ENCODE measurements at places on chromosomes 13 and 19.

DNA sequence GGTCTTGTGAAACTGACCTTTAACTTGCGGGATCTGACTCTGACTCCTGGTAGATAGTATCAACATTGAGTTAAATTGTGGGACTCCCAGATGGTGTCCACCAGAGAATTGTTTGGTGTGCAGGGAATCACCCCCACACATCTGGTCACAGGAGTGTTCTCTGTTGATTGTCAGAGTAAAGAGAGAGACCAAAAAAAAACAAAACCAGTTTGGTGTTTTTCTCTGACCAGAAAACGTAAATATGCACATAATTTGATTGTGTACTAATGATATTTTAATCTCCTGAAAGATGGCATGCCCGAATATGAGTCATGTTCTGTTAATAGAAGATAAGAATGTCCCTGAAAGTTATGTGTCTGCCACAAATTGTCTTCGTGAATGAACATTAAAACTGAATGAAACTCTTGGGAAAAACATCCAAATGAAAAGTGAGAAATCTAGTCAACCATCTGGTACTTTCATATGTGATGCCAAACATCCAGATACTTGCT, 118.5 kb upstream of the GPC6 start:
- DNase-seq, result no peak

GRCh38 chr13:46170687-46171086, 11.3 kb downstream of the LCP1 start:
- no peak for DNase-seq

DNA sequence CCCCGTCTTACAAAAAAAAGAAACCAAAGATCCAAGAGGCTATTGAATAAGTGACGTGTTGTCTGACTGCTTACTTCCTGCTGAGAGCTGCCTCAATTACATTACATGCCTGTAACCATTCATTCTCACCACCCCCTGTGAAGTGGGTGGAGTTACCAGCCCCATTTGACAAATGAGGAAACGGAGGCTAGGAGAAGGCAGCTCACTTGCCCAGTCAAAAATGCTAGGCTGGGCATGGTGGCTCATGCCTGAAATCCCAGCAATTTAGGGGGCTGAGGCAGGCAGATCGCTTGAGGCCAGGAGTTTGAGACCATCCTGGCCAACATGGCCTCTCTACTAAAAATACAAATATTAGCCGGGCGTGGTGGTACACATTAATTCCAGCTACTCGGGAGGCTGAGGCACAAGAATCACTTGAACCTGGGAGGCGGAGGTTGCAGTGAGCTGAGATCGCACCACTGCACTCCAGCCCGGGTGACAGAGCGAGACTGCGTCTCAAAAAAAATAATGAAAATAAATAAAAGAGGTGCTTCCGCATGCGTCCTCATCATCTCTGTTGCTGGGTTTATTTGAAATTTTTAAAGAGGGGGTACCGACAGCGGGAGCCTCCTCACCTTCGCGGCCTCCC, 499 bp downstream of the LSM7 start:
- peak; percentile 67 for DNase-seq

DNA sequence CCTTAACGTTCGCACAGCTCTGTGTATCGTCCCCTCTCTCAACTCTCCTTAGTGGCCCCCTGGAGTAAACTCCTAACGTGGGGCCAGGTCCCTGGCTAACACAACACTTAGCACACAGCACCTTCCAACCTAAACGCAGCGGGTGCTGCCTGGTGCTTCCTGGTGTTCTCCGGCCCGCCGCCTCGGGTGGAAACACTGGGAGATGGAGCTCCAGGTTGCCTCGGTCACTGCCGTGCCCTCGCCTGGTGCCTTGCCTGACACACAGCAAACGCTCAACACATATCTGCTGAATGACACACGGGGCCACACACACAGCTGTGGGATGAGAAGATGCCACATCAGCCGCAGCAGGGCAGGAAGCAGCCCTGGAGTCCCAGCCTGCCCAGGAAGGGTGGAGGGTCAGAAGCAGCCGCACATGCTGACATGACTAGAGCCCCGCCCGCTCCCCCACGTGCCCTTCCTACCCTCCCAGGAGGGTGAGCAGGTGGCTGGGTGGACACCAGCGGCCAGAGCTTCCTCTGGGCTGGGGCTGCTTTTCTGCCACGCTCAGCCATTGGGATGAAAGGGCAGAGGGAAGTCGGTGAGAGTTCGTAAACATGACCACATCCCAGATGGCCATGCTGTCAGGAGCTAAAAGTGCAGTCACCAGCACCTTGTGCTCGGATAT, 6.6 kb downstream of the PEPD start:
- no peak for DNase-seq

GRCh38 chr13:46178821-46179220, 3.2 kb downstream of the LCP1 start:
- DNase-seq, result no peak

- DNase-seq, result no peak
Measured at GRCh38 chr19:7515645-7516151, at the start of gene ZNF358. Gene ZNF358 (plus strand): TSS chr19:7516103. CDS start chr19:7519243, 3,140 bp downstream.

DNA sequence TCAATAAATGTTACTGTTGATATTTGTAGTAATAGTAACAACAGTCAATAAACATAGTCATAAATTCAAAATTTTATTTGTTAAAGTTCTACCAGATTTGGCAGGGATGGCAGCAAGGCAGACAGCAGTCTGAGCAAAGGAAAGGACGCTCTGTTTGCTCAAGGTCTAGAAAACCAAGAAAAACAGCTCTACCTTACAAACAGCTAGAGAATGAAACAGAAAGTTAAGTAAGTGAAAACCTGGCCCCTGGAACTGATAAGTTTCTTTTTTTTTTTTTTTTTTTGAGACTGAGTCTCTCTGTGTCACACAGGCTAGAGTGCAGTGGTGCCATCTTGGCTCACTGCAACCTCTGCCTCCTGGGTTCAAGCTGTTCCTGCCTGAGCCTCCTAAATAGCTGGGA, 27.9 kb downstream of the ENOX1 start:
- DNase-seq, result no peak

DNA sequence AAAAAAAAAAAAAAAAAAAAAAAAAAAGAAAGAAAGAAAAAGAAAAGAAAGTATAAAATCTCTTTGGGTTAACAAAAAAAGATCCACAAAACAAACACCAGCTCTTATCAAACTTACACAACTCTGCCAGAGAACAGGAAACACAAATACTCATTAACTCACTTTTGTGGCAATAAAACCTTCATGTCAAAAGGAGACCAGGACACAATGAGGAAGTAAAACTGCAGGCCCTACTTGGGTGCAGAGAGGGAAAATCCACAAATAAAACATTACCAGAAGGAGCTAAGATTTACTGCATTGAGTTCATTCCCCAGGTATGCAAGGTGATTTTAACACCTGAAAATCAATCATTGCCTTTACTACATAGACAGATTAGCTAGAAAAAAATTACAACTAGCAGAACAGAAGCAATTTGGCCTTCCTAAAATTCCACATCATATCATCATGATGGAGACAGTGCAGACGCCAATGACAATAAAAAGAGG, 9.6 kb upstream of the CEACAM5 start:
- DNase-seq, result no peak

GRCh38 chr13:61149331-61149730, 266.3 kb downstream of the PCDH20 start:
- DNase-seq, result no peak

DNA sequence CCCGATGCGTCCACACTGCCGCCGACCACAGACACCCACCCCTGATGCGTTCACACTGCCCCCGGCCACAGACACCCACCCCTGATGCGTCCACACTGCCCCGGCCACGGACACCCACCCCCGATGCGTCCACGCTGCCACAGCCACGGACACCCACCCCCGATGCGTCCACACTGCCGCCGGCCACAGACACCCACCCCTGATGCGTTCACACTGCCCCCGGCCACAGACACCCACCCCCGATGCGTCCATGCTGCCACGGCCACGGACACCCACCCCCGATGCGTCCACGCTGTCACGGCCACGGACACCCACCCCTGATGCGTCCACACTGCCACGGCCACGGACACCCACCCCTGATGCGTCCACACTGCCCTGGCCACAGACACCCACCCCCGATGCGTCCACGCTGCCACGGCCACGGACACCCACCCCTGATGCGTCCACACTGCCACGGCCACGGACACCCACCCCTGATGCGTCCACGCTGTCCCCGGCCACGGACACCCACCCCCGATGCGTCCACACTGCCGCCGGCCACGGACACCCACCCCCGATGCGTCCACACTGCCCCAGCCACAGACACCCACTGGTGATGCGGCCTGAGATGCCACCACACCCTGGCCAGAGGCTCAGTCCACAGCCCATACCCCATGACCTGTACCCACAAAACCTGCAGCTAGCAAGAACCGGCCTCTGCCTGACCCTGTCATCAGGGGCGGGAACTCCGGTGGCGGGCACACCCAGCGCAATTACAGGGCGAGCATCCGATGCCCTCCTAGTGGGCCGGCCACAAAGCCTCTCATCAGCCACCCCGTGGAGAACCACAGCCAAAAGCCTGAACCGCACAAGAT, 28.4 kb downstream of the RASA3 start:
- DNase-seq, result no peak

- DNase-seq, result no peak
Measured at GRCh38 chr19:6250024-6250615, 29.7 kb downstream of the MLLT1 start.

- DNase-seq, result no peak
Measured at GRCh38 chr13:30882026-30882850, 23.8 kb upstream of the MEDAG start.

GRCh38 chr19:46603752-46604231, 2.7 kb downstream of the CALM3 start:
- DNase-seq, result no peak

DNA sequence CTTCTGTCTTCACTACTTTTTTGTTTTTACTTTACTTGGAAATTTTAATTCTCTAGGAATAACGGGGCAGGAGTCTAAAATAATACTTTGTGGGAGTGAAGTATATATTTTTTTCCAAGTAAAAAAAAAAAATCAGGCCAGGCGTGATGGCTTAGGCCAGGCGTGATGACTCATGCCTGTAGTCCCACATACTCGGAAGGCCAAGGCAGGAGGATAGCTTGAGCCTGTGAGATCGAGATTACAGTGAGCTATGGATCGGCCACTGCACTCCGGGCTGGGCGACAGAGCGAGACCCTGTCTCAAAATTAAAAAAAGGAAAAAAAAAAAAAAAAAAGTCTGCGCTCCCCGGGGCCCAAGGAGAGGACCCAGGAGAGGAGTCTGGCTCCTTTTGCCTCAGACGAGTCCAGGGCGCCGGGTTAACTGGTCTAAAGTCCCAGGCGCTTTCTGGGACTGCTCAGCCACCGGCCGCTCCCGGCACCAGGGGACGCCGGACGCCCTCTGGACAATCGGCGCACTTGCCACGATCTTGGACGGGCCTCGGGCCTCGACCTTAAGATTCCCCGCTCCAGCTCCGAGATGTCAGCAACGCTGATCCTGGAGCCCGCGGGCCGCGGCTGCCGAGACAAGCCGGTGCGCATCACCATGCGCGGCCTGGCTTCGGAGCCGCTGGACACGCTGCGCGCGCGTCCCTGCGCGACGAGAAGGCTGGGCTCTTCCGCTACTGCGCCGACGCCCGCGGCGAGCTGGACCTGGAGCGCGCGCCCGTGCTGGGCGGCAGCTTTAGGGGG, 2.7 kb upstream of the ZFP82 start:
- DNase-seq, result no peak

DNA sequence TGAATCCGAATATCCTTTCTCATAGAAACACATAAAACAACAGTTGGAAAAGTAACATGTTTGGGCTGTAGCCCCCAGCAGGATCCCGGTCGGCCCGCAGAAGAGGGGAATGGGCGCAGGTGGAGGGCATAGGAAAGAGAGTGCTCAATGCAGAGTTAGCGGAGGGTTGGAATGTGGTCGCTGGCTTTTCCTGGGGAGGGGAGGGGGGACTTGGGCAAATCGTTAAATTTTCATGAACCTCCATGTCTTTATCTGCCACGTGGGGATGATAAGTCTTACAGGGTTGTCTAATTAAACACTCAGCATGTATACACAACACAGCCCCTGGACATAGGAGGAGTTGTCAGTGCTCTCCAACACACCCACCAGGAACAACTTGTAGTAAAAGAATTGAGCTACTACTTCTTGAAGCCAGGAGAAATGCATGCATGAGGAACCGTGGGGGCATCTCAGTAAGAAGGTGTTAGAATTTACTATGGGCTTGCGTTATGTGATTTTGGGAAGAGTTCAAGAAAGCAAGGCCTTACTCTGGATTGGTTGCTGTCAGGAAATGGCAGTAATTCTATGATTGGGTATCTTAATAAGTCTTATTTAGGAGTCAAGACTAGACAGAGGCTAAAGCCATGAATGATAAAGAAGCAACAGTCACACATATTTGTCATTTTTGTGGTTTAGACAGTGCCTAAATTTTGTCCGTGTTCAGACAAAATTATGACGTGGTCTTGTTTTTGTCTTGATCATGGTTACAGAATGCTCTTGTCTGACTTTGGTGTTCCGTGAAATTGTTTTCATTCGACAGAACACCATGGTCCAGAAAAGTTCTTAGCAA, 671 bp upstream of the SLC46A3 start:
- DNase-seq, result peak; percentile 15

- no peak for DNase-seq
Measured at GRCh38 chr13:40410315-40410714, 256.1 kb downstream of the FOXO1 start.

DNA sequence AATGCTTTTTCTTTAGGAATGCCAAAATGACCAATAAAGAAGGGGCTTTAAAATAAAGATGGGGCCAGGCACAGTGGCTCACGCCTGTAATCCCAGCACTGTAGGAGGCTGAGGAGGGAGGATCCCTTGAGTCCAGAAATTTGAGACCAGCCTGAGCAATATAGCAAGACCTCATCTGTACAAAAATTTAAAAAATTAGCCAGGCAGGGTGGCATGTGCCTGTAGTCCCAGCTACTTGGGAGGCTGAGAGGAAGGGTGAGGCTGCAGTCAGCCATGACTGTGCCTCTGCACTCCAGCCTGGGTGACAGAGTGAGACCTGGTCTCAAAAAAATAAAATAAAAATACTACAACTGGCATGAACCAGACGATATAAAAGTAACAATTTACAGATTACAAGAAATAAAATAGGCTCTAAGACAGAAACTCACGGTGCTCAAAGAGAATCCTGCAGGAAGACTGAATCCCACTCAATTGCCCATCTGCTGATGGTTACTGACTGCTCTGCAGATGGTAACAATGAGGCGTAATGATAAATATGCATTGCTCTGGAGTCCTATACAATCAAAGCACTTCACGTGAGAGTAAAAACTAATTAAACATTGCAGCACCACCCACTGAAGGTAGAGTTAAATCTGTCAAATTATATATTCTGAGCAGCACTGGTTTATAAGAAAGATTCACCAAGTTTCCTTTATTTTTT, 93.2 kb downstream of the LHFPL6 start:
- DNase-seq, result no peak

GRCh38 chr19:45772130-45772840, 3.2 kb upstream of the SIX5 start:
- no peak for DNase-seq

- no peak for DNase-seq
Measured at GRCh38 chr19:11387162-11388034, 3.3 kb upstream of the EPOR start.

GRCh38 chr19:31328238-31328637, 21.0 kb downstream of the TSHZ3 start:
- no peak for DNase-seq

- DNase-seq, result no peak
Measured at GRCh38 chr13:52651897-52652195, 790 bp upstream of the SUGT1 start.
